Left renal pelvis (tissue), 4 donors: ENCODE measurements at places on chromosomes 1 and 21. TPM values are rescaled to one million over a fixed set of nuclear protein-coding genes. Genes with fewer than 3 reads are reported as not detected.

DNA sequence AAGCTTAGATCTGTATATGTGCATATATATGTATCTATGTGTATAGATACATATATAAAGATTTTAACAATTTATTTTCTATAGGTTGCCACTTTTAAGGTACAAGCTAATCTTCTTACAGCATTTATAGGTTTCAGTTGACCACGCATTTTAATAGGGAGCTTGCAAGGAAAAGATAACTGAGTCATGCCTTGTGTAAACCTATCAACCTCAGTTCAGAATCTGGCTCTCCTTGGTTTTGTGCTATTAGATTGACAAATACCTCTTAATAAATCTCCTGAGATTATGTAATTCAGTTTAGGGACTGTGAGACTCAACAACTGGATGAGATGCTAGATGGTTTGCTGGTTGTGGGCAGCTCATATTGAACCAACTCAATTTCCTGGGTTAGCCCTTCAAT is 114.7 kb upstream of the SERBP1 start:
- DNase-seq = no peak

S100A10 gene
- polyA plus RNA-seq = 259 TPM

DNA sequence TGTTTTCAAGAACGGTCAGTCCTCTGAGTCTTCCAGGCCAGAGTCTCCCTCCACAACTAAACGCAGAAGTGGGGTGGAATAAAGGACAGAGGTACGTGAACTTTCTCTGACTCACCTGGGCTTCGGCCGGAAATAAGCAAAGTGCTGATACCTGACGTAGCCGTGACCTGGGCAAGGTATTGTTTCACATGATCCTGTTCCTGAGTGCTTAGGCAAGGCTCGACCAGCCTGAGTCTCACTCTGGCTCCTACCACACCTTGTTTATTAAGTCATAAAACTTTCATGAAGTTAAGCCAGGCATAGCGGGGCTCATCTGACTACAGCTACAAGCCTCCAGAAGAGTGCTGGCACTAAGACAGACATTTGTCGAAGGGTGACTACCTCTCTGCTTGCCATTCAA is 327.5 kb downstream of the SETD4 start:
- DNase-seq = no peak

DNA sequence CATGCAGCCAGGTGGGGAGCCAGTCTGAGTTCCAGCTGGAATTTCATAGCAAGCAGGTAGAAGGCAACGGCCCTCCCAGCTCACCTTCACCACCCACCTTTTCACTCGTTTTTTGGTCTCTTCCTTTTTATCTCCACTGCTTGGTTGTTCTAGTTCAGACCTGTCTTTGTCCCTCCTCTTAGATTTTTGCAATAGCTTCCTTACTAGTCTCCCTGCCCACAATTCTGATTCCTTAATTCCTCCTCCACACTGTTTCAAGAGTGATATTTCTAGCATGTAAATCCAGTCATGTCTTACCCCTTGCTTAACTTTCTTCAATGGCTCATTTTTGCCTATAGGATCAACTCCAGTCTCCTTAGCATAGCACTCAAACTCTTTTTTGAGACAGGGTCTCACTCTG is 119.6 kb downstream of the TMEM53 start:
- no peak for DNase-seq

GRCh38 chr1:6360517-6361070 is 33.0 kb downstream of the ACOT7 start:
- DNase-seq = no peak

DNA sequence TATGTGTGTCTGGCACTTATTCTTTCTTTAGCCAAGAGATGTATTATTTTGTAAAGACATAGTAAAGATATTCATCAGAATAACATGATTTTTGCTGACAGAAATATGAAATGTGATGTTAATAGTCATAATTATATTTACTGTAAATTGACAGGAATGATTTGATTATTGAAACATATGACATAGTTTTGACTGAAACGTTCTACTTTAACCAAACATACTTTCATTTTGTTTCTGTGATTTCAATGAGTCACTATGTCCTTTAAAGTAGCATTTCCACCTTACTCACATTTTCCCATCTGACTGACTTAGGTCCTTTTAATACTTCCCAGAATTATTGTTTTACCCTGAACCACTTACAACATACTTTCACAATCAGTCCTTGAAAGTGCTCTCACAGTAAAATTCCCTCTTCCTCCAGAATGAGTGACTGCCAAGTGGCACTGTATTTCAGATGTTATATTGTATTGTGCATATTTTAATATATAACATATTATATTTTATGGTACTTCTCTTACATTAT is 437.9 kb downstream of the NCAM2 start:
- no peak for DNase-seq

- DNase-seq = no peak
These were observed 162.3 kb downstream of the CTH start for GRCh38 chr1:70573317-70573843.

GBP6 gene
- polyA plus RNA-seq = not detected

GRCh38 chr1:70440642-70441391 is 29.7 kb downstream of the CTH start:
- DNase-seq = no peak
